ENCODE measurements at places on chromosomes 4 and X.

DNA sequence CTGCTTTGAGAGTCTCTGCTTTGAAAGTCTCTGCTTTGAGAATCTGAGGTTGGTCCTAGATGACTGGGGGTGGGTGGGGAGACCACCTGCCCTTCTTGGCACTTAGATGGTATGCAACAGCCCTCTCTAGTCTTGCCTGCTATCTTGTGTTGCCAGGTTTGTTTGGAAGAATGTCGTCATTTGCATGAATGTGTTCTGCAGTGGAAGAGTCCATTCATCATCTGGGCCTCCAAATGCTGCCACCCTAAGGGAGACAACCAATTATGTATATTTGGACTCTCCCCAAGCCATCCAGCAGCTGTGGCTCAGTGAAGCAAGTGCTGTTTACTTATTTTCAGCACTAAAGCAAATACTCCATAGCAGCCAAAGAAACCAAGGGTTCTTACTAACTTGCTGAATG lies 44.6 kb upstream of the TRPC5OS start:
- no peak for DNase-seq

- DNase-seq: no peak
These were observed 980.9 kb downstream of the FSTL5 start for GRCh38 chr4:161182913-161183312.

- no peak for DNase-seq
These were observed 45.5 kb upstream of the PROM1 start for GRCh38 chr4:16129336-16129735.

GRCh38 chr4:151169900-151170299 lies 70.5 kb downstream of the RPS3A start:
- no peak for DNase-seq

DNA sequence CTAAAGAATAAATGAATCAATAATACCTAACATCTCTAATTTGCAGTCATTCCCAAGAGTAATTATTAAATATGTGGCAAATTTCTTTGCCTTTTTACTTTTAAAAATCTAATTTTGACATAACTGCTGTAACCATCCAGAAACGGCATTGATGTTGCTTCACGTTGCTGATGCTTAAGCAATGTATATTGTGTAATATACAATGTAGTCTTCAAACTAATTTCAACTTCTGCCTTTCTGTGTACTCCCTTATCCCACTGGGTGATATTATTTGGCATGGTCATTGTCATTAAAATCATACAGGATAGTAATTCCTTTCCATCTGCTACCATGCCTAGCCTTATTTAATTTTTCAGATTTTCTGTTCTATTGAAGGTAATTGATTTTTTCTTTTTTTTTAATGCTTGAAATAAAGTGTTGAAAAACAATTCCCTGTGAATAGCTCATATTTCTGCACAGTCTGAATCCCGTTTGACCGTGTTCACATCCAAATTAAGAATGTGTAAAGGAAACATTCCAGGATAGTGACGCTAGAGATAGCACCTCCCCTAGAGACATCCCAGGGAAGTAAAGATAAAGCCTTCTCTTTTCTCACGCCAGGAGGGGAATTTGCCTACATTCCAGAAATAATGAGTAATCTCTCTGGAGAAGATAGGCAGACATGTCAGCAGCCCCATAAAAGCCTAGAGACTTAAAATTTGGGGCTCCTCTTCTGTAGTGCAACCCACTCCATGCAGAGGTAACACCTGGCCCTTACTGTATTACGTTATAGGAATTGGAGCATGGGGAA lies 8.6 kb downstream of the FAM200B start:
- no peak for DNase-seq

- DNase-seq: no peak
These were observed 58.2 kb upstream of the PTCHD1 start for GRCh38 chrX:23276475-23276874.

DNA sequence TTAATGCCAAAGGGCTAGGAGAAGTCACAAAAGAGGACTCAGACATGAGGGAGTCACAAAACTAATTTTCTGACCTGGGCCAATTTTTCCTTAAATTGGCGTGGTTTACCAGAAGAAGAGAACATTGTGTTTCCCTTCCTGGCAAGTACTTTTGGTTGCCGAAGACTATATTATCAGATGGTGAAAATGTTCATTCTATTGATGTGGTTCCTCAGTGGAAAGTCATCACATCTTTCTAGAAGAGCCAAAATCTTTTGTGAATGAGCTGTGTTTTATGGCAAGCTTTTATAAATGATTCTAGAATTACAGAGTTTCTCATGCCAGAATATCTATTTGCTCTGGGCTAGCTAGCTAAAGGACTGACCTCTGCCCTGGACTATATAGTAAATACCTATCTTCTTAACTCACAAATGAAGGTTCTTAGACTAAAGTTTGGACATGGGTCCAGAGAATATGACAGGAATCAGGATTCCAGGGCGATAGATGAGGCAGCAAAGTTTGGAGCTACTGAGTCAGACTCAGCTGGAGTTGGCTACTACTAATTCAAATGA lies 288.9 kb downstream of the IL1RAPL2 start:
- no peak for DNase-seq

GRCh38 chr4:38919494-38919893 lies 51.9 kb downstream of the FAM114A1 start:
- DNase-seq: no peak

GRCh38 chr4:170805352-170805751 lies 715.6 kb upstream of the AADAT start:
- no peak for DNase-seq

DNA sequence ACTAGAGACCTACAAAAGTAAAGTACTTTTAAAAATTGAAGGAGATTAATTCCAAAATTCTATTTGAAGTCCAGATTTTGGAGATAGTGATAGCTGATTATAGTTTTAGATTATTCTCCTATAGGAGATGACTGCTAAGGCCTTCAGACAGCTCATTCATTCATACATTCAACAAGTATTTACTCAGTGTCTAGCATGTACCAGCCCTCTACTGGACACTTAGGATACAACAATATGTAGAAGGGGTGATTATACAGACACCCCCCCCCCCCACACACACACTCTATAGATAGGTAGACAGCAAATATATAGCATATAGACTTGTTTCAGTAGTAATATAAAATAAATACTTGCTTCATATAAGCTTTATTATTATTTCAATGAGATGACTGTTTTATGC lies 60.4 kb upstream of the TAF9B start:
- DNase-seq: no peak

GRCh38 chr4:141158219-141158618 lies 24.9 kb upstream of the RNF150 start:
- DNase-seq: no peak

GRCh38 chrX:2871831-2872230 lies 43.1 kb downstream of the GYG2 start:
- no peak for DNase-seq

GRCh38 chr4:146957237-146957636 lies 11.6 kb upstream of the TTC29 start:
- no peak for DNase-seq

All from glutamatergic neuron (in vitro differentiated cells).